ENCODE measurements at places on chromosomes 13 and 19.

GRCh38 chr13:79901336-79901735, 420.4 kb downstream of the NDFIP2 start:
- DNase-seq, result no peak

DNA sequence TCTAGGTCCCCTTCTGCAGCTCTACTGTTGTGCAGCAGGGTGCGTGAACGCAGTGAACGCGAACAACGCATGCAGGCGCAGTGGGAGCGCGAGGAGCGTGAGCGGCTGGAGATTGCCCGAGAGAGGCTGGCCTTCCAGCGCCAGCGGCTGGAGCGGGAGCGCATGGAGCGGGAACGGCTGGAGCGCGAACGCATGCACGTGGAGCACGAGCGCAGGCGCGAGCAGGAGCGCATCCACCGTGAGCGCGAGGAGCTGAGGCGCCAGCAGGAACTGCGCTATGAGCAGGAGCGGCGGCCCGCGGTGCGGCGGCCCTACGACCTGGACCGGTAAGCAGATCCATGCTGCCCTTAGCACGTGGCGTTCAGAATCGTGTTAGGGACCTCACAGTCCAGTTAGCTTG, 18.8 kb downstream of the MICOS13 start:
- no peak for DNase-seq

- no peak for DNase-seq
These were observed 662 bp downstream of the CBARP start for GRCh38 chr19:1237027-1237659.

GRCh38 chr13:33918199-33918932, 100.4 kb downstream of the RFC3 start:
- DNase-seq, result no peak

DNA sequence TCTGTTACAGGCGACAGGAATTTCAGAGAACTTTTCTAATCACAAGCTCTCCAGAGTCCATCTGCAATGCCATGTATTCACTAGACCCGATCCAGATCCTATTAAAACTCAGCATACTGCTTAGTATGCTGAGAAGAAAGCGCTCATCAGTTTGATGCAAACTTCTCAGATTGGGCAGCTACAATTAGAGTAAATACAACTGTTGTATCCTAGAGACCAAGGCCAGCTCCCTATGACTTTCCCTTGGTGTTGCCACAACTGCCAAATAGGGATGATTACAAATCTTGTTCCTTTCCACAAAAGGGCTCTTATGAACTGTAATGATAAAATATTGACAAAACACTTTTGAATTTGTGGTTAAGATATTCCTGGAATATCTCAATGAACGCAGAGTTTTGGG, 191.2 kb downstream of the SPRY2 start:
- no peak for DNase-seq
